ENCODE measurements at places on chromosomes 7 and 10. TPM values are rescaled to one million over a fixed set of nuclear protein-coding genes. Genes with fewer than 3 reads are reported as not detected.

DNA sequence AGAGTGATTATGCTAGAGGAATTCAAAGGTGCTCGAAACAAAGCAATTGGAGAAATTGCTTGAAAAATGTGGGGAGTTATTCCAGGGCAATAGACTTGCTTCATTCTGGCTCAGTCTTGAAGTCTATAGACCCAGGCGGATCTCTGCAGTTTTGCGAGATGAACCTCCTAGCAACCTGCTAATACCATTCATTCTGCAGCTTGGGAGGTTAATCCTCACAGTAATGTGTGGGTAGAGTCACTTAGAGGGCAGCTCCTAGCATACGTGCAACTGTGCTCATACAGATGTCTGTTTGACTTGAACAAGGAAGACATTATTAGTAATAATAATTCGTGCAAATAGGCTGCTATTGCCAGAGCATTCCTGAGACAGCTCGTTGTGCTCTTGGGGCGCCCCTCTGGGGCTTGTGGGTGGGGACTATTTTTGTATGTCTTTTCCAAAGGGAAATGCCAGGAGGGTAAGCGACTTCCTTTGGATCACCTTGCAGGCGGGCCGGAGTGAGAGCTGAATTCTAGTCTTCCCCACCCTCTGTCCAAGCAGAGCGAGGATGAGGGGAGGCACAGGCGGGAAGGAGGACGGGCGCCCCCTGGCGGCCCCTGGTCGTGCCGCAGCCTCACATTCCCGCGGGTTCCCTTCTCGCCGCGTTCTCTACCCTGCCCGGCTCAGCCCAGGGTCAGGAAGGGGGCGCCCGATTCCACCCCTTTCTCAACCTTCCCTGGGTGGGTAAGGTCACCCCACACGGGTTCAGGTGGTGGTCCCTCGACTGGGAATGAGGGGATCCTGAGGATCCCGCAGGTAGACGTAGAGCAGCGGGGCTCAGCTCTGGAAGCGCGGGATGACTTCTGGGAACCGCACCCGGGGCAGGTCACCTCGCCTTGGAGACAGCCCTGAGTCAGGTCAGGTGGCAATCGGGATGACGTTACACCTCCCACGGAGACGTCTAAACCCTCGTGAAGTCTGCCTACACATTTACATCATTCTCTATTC lies 241.5 kb downstream of the PHTF2 start:
- H3K4me3 ChIP-seq, result no peak overlapping the region
- no peaks in the 10 kb centered on the region for H3K36me3 ChIP-seq
- peaks cover 12% of the 10 kb centered on the region for H3K27me3 ChIP-seq
- no peaks in the 10 kb centered on the region for H3K4me1 ChIP-seq
- H3K27ac ChIP-seq, result no peak overlapping the region
- DNase-seq, result peak; percentile 32

- H3K4me3 ChIP-seq, result no peak overlapping the region
- no peak overlapping the region for H3K27ac ChIP-seq
- no peaks in the 10 kb centered on the region for H3K27me3 ChIP-seq
- no peaks in the 10 kb centered on the region for H3K36me3 ChIP-seq
- no peaks in the 10 kb centered on the region for H3K4me1 ChIP-seq
- no peak for DNase-seq
Measured at GRCh38 chr10:121165276-121165675, 314.1 kb downstream of the WDR11 start.

DNA sequence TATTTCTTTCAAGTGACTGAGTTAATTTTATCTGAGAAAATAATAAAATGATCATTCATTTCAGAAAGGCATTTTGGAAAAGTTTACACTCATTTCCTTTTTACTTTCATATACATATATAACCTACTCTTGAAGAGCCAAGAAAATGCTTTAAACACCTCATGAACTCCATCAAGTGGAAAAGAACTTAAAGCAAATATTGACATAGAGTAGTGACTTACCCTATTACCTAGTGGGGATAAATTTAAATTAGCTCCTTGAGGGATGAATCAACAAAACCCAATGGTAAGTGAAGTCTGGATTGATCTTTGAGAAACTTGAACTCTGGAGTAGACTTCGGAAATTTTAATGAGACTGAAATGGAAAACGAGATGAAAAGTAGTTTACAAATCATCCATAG lies 88.6 kb downstream of the TMEM26 start:
- H3K27ac ChIP-seq, result no peak overlapping the region
- DNase-seq, result no peak
- no peaks in the 10 kb centered on the region for H3K4me1 ChIP-seq

GRCh38 chr7:118041251-118041878 lies 142.6 kb upstream of the LSM8 start:
- DNase-seq, result no peak
- no peaks in the 10 kb centered on the region for H3K36me3 ChIP-seq
- H3K4me1 ChIP-seq, result no peaks in the 10 kb centered on the region
- no peak overlapping the region for H3K27ac ChIP-seq
- H3K4me3 ChIP-seq, result no peak overlapping the region

The AFAP1L2 gene
- polyA plus RNA-seq, result 1.6 TPM

- H3K4me1 ChIP-seq, result peaks cover 76% of the 10 kb centered on the region
- H3K4me3 ChIP-seq, result peak overlapping the region; percentile 45
- H3K27ac ChIP-seq, result peak overlapping the region; percentile 76
- peak; percentile 31 for DNase-seq
Measured at GRCh38 chr7:75727881-75728593, 10.7 kb downstream of the HIP1 start.

The AOC1 gene
- polyA plus RNA-seq, result not detected

DNA sequence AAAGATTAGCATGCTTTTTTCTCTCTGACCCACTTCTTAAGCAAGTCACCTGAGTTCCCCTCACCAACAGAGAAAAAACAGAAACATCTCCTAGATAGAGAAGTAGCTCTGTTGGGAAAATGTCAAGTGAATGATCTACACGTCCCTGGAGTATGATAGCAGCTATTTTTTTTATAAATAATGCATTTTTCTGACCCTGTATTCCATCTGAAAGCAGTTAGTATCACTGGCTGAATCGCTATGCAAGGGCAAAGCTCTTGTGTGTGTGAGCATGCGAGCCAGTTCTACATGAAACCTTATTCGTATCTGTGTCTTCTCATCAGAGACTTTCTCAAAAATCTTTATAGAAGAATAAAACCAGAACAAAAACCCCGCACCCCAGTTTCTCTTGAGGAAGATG lies 8.2 kb downstream of the ANKMY2 start:
- H3K4me1 ChIP-seq, result peaks cover 25% of the 10 kb centered on the region
- no peaks in the 10 kb centered on the region for H3K27me3 ChIP-seq
- H3K4me3 ChIP-seq, result no peak overlapping the region
- H3K36me3 ChIP-seq, result no peaks in the 10 kb centered on the region
- no peak overlapping the region for H3K27ac ChIP-seq

- DNase-seq, result no peak
- no peaks in the 10 kb centered on the region for H3K27me3 ChIP-seq
- H3K4me3 ChIP-seq, result no peak overlapping the region
- no peak overlapping the region for H3K27ac ChIP-seq
- peaks cover 7% of the 10 kb centered on the region for H3K36me3 ChIP-seq
Measured at GRCh38 chr7:96640054-96640453, 69.6 kb downstream of the SEM1 start.

DNA sequence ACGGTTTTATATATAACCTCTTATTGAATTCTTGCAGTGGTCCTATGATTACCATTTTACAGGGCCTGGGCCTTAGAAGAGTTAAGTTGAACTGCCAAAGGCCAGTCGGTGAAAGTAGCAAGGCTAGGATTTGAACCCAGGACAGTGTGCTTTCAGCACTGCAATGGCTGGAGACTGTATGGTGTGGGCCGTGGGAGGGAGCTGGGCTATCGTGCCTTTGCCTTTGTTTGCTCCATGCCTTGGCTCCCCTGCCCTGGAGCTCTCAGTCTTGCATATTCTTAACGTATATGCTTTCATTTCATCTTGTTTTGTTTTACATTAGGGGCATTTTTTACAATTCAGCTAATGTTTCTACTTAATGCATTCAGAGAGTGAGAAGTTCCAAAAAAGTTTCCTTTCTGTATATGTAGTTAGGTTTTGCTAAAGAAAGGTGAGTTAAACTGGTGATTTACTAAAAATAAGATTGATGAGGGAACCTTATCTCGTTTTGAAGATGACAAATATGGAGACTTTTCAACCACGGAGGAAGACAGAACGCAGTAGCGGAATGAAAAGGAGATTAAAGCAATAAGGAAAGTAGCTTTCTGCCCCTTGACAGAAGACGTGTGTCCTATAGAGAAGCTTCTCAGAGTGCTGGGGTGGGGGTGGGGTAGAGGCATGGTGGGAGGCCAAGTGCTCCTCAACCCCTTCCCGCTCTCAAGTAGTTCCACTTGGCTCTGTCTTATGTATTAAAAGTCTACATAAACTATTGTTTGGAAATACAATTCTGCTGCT lies 82.5 kb downstream of the RTKN2 start:
- peak overlapping the region; percentile 30 for H3K4me3 ChIP-seq
- H3K36me3 ChIP-seq, result peaks cover 2% of the 10 kb centered on the region
- peak overlapping the region; percentile 89 for H3K27ac ChIP-seq
- H3K4me1 ChIP-seq, result peaks cover 56% of the 10 kb centered on the region

DNA sequence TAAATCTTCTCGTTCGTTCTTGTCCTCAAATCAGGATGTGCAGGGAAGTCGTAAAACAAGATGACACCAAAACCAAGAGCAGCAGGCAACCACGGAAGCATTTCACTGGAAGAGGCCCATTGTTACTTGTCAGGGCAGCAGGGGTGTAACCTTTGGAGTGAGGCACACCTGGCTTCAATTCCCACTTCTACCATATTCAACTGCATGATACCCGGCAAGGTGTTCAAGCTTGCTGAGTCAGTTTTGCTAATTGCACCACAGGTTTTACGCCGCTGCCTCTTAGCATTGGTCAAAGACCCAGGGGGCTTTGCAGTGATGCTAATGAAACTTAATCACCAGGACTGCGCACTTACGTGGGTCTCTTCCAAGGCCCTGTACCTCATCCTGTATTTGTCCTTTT lies 50.0 kb upstream of the PTER start:
- DNase-seq, result no peak
- no peak overlapping the region for H3K4me3 ChIP-seq
- no peak overlapping the region for H3K27ac ChIP-seq
- no peaks in the 10 kb centered on the region for H3K36me3 ChIP-seq

Data from naive thymus-derived CD8-positive, alpha-beta T cell (primary cell).